ENCODE measurements at places on chromosomes 1 and 21. TPM values are rescaled to one million over a fixed set of nuclear protein-coding genes. Genes with fewer than 3 reads are reported as not detected.
A peak's percentile ranks its signal among the peaks of the same experiment; 100 is the strongest.

ADARB1 gene
- total RNA-seq = 49.2 TPM

S100A7A gene
- total RNA-seq = not detected

DNA sequence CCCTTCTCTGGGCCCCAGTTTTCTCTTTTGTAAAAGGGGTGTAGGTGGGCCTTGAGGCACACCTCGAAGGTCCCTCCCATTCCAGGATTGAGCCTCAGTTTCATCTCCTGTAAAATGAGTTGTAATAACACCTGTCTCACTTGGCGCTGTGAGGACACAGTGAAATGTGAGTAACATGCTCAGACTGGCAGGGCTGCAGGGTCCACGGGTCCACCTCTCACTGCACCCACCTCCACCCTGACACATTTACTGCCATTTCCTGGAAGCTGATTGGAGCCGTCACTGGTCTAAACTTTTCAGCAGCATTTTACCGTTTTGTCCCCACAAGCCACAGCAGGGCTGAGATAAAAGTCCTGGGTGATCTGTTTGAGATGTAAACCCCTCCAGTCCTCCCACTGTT is 398.0 kb downstream of the PTPRU start:
- peaks cover 5% of the 10 kb centered on the region for H3K36me3 ChIP-seq
- no peak for DNase-seq
- H3K4me1 ChIP-seq = peaks cover 13% of the 10 kb centered on the region
- no peak overlapping the region for H3K27ac ChIP-seq
- peaks cover 8% of the 10 kb centered on the region for H3K27me3 ChIP-seq
- H3K4me3 ChIP-seq = no peak overlapping the region

DNA sequence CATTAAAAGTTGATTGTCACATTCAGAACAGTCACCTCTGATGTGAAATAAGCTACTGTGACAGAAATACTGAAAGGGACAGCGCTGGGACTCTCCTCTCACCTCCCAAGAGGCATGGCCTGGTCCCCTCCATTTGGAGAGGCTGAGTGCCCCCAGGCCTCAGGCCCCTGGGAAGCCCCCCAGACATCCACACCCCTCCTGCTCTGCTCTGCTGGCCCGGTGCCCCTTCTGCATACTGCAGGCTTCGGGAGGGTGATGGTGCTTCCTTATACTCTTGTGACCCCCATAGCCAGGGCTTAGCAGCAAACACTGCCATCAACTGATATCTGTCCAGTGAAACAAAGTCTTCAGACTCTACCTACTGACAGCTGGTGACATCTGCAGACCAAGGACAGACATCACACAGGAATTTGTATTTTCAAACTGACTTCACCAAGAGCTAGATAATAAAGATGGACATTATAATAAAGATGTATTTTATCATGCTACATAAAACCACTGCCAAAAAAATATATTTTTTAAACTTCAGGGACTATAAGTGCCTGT is 36.9 kb downstream of the C2CD2 start:
- no peak for DNase-seq
- H3K36me3 ChIP-seq = no peaks in the 10 kb centered on the region
- H3K4me1 ChIP-seq = peaks cover 5% of the 10 kb centered on the region
- H3K27me3 ChIP-seq = peaks cover 1% of the 10 kb centered on the region
- no peak overlapping the region for H3K4me3 ChIP-seq
- H3K27ac ChIP-seq = no peak overlapping the region

S100A8 gene
- total RNA-seq = not detected

LRRIQ3 gene
- 0.20 TPM for total RNA-seq

DNA sequence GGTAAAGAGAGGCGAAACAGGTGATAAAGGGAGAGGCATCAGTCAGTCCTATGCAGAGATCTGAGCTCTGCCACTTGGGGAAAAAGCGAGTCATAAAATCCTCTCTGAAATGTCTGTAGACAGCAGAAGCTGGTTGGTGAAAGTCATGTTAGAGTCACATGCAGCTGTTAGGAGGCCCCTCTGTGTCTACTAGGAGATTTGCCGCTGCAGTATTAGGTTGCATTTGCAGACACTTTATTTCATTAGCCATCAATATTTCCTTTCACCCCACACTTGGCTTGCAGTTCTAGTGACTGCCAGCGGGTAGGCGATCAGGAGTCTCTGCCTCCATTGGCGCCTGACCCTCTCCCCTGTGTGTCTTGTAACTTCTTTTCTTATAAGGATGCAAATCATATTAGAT is 16.2 kb downstream of the ATP1A4 start:
- no peak overlapping the region for H3K4me3 ChIP-seq
- peaks cover 7% of the 10 kb centered on the region for H3K27me3 ChIP-seq
- no peak for DNase-seq
- H3K36me3 ChIP-seq = peaks cover 4% of the 10 kb centered on the region

LCE3D gene
- total RNA-seq = not detected

- no peaks in the 10 kb centered on the region for H3K36me3 ChIP-seq
- no peaks in the 10 kb centered on the region for H3K27me3 ChIP-seq
- H3K4me1 ChIP-seq = peaks cover 4% of the 10 kb centered on the region
- no peak overlapping the region for H3K4me3 ChIP-seq
- H3K27ac ChIP-seq = no peak overlapping the region
Measured at GRCh38 chr1:220768126-220768601, 18.5 kb upstream of the MTARC1 start.

PBX1 gene
- total RNA-seq = 98.7 TPM

- peaks cover 3% of the 10 kb centered on the region for H3K4me1 ChIP-seq
- H3K4me3 ChIP-seq = no peak overlapping the region
- H3K27ac ChIP-seq = no peak overlapping the region
- peaks cover 6% of the 10 kb centered on the region for H3K27me3 ChIP-seq
- DNase-seq = no peak
Measured at GRCh38 chr21:41731081-41731480, 35.8 kb downstream of the RIPK4 start.

DNA sequence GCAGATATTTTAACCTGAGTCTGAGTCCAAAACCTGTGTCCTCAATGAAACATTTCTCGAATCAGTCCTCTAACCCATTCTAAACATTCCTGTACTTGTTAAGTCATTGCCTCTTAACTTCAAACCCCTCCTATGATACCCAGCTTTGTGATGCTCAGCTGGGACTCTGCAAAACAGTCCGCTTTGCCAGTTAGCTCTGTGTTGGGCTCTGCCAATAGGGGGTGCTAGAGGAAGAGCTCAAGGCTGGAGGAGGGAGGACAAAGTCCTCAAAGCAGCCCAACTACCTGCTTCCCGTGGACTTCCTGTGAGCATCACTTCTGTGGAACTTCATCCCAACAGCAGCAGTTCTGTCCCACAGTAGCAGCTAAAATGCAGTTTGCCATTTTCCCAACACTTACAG is 38.1 kb upstream of the SYT14 start:
- no peaks in the 10 kb centered on the region for H3K36me3 ChIP-seq
- DNase-seq = no peak
- no peak overlapping the region for H3K27ac ChIP-seq
- no peaks in the 10 kb centered on the region for H3K4me1 ChIP-seq

DNA sequence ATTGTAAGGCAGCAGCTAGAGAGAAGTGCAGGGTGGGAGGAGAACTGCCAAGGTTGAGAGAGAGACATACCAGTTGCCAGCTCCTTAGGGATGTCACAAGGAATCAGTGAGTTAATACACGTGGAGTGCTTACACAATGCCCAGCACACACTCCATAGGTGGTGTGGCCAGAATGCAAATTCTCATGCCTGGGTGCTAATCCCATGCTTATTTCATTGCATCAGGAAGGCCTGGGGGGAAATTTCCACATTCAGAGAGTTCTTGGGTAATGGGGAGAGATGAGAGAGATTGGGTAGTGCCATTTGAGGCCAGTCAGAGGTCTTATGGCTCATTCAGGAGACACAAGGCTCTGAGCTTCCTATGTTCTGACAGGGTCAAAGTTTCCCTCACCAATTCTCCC is 38.7 kb downstream of the GJA5 start:
- H3K4me3 ChIP-seq = no peak overlapping the region
- DNase-seq = no peak
- H3K27ac ChIP-seq = no peak overlapping the region
- no peaks in the 10 kb centered on the region for H3K36me3 ChIP-seq

GRCh38 chr1:15610167-15610566 is 7.1 kb upstream of the DDI2 start:
- H3K4me1 ChIP-seq = no peaks in the 10 kb centered on the region
- no peak for DNase-seq
- H3K4me3 ChIP-seq = no peak overlapping the region
- no peaks in the 10 kb centered on the region for H3K36me3 ChIP-seq

DNA sequence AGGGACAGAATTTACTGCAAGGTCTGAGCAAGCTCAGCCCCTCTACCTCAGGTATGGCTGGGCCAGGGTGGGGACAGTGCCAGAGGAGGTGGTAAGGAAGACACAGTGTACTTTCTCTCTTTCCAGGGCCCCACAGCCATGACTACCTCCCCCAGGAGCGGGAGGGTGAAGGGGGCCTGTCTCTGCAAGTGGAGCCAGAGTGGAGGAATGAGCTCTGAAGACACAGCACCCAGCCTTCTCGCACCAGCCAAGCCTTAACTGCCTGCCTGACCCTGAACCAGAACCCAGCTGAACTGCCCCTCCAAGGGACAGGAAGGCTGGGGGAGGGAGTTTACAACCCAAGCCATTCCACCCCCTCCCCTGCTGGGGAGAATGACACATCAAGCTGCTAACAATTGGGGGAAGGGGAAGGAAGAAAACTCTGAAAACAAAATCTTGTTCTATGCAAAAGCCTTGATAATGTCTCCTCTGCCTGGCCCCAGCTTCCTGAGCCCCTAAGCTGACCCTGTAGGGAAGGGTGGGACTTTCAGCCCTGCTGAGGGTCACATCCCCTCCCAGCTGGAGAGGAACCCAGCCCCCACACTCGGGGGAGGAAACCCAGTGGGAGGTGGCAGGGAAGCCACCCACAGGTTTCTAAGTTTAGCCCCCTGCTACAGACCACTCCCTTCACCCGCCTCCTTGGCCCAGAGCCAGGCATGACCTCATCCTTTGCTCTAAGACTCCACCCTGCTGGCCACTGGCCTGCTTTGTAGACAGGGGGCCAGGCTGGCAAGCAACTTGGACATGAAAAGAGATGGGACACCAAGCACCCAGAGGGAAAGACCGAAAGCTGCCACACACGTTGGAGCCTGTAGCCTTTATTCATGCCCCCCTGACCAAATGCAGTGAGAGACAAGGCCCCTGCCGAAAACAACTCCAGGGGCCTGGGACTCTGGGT is 6.4 kb downstream of the RHOC start:
- peaks cover 7% of the 10 kb centered on the region for H3K36me3 ChIP-seq
- H3K4me3 ChIP-seq = peak overlapping the region; percentile 71
- DNase-seq = peak; percentile 93
- peaks cover 10% of the 10 kb centered on the region for H3K27me3 ChIP-seq
- H3K4me1 ChIP-seq = peaks cover 26% of the 10 kb centered on the region

IL19 gene
- not detected for total RNA-seq

GRCh38 chr1:228146417-228147150 is 3.1 kb upstream of the GJC2 start:
- H3K4me1 ChIP-seq = peaks cover 12% of the 10 kb centered on the region
- H3K36me3 ChIP-seq = no peaks in the 10 kb centered on the region
- DNase-seq = no peak

- H3K4me1 ChIP-seq = peaks cover 14% of the 10 kb centered on the region
- H3K4me3 ChIP-seq = no peak overlapping the region
- no peaks in the 10 kb centered on the region for H3K36me3 ChIP-seq
- no peak overlapping the region for H3K27ac ChIP-seq
- H3K27me3 ChIP-seq = peaks cover 4% of the 10 kb centered on the region
Measured at GRCh38 chr1:6948861-6949260, 163.6 kb downstream of the CAMTA1 start.

DNA sequence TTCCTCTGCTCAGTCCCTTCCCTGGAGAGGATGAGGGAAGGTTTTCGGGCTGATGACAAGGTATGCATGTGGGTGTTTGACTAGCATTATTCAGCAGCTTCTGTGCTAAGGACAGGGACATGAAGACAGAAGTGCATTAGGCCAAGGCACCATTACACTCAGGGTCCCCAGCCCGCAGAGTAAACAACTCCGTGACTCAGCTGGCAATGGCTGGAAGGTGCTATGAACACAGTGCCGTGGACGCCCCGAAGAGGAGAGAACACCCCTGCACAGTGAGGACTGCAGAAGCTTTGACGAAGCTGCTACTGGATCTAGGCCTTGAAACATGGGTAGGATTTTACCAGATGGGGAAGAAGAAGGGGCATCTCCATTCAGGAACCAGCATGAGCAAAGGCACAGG is 13.7 kb upstream of the EPS8L3 start:
- no peak for DNase-seq
- H3K4me3 ChIP-seq = no peak overlapping the region
- H3K36me3 ChIP-seq = peaks cover 10% of the 10 kb centered on the region
- H3K27ac ChIP-seq = no peak overlapping the region
- H3K4me1 ChIP-seq = no peaks in the 10 kb centered on the region

DNA sequence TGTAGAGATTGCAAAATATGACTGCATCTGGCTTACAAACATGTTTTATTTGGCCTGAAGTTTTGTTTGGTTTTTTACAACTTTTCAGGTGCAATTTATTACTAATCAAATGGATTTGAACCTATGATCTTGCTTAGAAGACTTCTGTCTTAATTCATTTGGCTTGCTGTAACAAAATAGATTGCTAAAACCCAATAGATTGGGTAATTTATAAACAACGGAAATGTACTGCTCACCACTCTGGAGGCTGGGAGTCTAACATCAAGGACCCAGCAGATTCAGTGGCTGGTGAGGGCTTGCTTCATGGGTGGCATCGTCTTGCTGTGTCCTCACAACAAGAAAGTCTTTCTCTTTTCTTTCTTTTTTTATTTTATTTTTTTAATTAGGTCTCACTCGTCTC is 72.9 kb downstream of the LBR start:
- DNase-seq = no peak
- no peaks in the 10 kb centered on the region for H3K36me3 ChIP-seq
- no peak overlapping the region for H3K4me3 ChIP-seq
- H3K27ac ChIP-seq = no peak overlapping the region
- no peaks in the 10 kb centered on the region for H3K4me1 ChIP-seq
- H3K27me3 ChIP-seq = peaks cover 2% of the 10 kb centered on the region

RGS13 gene
- total RNA-seq = not detected

DNA sequence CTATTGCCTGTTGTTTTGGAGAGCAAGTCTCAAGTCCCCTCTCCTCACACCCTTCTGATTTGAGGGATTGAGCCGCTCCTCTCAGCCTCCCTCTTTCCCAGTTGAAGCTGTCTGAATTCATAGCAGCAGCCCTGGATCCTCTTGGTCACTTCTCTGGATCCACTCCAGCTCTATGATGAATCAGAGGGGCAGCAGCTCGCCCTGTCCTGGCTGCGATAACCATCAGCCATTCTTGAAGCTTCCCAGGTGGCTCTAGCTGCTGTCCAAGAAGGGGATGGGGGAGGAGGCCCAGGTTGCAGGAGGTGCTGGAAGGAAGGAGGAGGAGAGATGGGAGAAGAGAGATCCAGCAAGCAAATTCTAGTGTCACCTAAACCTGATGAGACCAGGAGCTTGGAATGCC is 31.3 kb downstream of the WNT4 start:
- no peak overlapping the region for H3K4me3 ChIP-seq
- H3K36me3 ChIP-seq = no peaks in the 10 kb centered on the region
- H3K27ac ChIP-seq = no peak overlapping the region
- peaks cover 5% of the 10 kb centered on the region for H3K4me1 ChIP-seq
- H3K27me3 ChIP-seq = peaks cover 6% of the 10 kb centered on the region

DNA sequence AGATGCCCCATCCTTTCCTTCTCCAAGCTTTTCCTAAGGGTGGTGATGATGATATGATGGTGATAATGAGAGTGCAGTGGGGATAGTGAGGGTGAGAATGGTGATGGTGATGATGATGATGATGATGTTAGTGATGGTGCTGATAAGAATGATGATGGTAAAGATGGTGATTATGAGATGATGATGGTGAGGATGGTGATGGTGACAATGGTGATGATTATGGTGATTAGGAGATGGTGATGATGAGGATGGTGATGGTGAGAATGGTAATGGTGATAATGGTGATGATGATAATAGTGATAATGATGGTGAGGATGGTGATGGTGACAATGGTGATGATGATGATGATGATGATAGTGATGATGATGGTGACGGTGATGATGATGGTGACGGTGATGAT is 4.0 kb downstream of the BSND start:
- no peak for DNase-seq
- H3K4me3 ChIP-seq = no peak overlapping the region
- H3K27ac ChIP-seq = no peak overlapping the region
- no peaks in the 10 kb centered on the region for H3K4me1 ChIP-seq
- peaks cover 5% of the 10 kb centered on the region for H3K27me3 ChIP-seq

IRF6 gene
- total RNA-seq = 0.47 TPM
